ENCODE measurements at places on chromosomes 1 and 21.

DNA sequence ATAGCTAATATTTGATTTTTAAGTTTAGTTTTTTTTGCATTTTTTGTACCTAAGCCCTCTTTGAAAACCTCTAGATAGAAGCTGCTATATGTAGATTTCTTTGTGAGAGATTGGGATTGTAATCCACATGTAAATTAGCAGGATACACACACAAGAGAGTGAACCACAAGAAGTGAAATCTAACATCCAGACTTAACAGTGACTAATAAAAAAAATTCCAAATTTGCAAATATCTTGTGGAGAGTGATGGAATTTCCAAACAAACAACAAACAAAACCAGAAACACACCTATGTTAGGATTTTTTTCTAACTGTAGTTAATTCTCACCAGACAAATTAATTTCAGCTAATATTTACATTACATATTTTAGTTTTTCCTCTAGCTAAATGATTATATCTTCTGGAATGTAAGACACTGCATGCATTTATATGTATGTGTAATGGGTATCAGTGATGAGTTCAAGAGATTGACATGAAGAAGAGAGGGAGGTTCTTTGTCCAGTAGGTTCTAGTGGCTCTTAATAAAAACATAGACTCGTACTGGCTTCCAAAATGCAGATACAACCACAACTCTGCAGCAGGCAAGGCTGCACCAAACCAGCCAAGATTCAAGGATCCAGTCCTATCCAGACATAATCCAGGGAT, 12.8 kb downstream of the CLDN17 start:
- DNase-seq = no peak

GRCh38 chr1:163347106-163347505, 25.4 kb downstream of the NUF2 start:
- DNase-seq = no peak

GRCh38 chr1:2089051-2089450, 38.8 kb downstream of the PRKCZ start:
- DNase-seq = no peak

GRCh38 chr1:107871687-107872395, 93.1 kb downstream of the VAV3 start:
- no peak for DNase-seq

GRCh38 chr1:9311479-9311878, 18.8 kb downstream of the SPSB1 start:
- DNase-seq = no peak

GRCh38 chr1:212677136-212677535, 22.5 kb downstream of the BATF3 start:
- no peak for DNase-seq

- no peak for DNase-seq
Measured at GRCh38 chr1:156238248-156238647, 3.7 kb upstream of the BGLAP start.
